ENCODE measurements at places on chromosomes 7 and 10.

DNA sequence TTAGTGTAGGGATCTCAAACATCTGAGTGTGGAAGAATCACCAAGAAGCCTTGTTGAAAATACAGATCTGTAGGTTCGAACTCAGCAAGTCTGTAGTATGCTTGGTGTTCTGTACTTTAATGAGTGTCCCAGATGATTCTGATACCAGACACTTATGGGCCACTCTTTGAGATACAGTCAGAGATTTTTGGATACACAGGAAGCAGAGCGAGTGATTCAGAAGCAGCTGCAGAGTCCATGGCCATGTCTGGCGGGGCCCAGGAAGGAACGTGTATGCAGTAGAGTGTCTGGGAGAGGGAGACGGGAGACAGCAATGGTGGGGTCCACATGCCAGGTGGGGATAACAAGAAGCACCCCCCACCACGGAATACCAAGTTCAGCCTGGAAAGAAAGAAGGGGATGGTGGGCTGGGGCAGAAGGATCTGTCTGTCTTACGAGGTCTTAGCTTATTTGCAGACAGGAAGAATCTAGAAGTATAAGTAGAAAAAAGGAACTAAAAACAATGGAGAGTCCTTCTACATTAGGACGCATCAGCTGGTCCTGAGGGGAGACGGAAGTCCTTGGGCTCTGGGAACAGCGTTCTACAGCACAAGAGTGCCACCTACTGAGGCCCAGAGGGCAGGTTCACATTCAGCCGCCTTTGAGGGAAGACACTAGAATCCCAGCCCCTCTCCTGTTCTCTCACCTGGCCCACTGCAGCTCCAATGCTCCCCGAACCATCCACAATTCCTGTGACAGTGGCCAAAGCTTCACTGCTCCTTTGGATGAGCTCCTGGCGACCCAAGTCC is 55.4 kb downstream of the SLC37A3 start:
- peak; percentile 3 for DNase-seq

DNA sequence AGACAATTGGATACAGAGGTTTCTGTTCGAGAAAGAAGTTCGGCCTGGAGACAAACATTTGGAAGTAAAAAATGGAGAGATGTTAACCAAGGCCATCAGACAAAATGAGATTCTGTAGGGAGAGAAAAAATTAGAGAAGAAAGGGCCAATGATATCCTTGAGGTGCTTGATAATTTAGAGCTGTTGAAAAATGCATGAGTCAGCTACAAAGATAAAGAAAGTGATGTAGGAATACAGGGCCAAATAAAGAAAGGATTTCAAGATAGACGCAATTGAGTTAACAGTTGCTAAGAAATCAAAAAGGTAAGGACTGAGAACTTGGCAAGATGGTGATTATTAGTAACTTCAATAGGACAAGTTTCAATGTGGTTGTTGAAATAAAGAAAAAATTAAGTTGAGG is 384.2 kb upstream of the SEMA3A start:
- DNase-seq = no peak

GRCh38 chr10:112722758-112723157 is 227.3 kb upstream of the TCF7L2 start:
- no peak for DNase-seq

GRCh38 chr10:71638822-71639719 is 80.5 kb downstream of the C10orf105 start:
- no peak for DNase-seq

DNA sequence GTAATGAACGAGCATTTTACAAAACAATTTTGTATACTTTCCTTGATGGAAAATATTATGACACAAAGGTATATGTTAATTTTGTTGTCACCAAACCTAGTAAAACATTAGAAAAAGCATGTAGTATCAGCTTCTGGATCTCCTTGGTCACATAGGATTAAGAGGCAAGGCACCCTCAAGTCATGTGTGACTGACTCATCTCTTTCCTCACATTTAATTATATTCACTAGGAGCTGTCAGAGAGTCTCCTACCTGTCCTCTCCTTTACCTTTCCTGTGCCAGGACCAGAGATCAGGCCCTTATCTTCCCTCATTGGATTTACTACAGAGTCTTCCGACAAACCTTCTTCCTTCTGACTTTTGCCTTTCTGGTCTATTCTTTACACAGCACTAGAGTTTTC is 111.3 kb upstream of the RPA3 start:
- no peak for DNase-seq

- no peak for DNase-seq
Observed at GRCh38 chr10:12823328-12823727, 178.2 kb downstream of the CCDC3 start.

DNA sequence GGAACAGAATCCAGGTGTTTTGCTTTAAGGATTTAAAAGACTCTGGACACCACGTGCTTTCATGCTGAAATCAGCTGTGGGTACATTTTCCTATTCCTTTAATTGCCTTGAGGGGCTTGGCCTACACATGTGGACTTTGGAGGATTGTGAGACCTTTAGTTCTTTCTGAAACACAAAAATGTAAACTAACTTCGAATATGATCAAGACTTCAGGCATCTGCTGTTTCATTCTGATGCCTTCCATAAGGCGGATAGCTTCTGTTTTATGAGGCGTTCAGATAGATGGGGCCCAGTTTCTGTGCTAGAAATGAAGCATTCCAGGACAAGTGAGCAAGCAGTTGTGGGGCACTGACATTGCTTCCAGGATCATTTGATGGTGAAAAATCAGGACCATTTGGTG is 1.5 kb upstream of the NOBOX start:
- DNase-seq = no peak

DNA sequence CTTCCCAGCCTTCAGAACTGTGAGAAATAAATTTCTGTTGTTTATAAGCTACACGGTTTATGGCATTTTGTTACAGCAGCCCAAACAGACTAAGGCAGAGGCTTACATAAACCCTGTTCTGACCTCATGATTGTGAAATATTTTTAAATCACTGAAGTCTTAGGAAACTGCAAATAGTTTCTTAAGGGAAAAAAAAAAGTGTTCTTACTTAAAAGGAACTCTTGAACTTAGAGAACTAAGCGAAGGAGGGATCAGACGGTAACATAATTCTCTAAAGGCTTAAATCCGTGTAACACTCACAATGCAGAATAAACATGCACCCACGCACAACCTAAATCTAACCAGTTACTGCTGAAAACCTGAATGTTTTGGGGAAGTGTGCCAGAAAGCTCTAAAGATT is 749.1 kb upstream of the LRRTM3 start:
- no peak for DNase-seq

- no peak for DNase-seq
Observed at GRCh38 chr10:69972981-69973397, 79.7 kb upstream of the MACROH2A2 start.

GRCh38 chr7:12747687-12748306 is 60.4 kb downstream of the ARL4A start:
- DNase-seq = no peak

GRCh38 chr10:75431180-75432111 is at the start of gene LRMDA:
Gene LRMDA, plus strand, starts transcription at chr10:75431624.
- no peak for DNase-seq

- no peak for DNase-seq
Observed at GRCh38 chr7:127346575-127347256, 45.8 kb downstream of the ZNF800 start.

DNA sequence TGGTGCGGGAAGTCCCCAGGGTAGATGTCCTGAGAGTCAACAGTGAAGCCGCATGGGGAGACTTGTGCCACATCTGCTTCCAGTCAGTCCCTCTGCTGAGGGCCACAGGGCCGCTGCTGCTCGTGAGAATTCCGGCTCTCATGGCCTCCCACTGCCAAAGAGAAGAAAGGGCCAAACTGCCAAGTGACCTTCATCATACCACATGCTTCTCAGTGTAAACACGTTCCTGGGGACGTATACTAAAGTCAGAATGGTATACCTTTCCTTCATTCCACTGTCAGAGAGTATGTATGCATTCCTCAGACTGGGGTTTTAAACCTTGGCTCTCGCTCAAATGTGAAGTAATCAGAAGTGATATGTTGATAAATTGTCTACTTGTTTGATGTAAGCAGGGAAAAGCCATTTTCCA is 52.8 kb upstream of the SEC61G start:
- no peak for DNase-seq

GRCh38 chr7:90777041-90777440 is 180.9 kb downstream of the CDK14 start:
- DNase-seq = no peak

DNA sequence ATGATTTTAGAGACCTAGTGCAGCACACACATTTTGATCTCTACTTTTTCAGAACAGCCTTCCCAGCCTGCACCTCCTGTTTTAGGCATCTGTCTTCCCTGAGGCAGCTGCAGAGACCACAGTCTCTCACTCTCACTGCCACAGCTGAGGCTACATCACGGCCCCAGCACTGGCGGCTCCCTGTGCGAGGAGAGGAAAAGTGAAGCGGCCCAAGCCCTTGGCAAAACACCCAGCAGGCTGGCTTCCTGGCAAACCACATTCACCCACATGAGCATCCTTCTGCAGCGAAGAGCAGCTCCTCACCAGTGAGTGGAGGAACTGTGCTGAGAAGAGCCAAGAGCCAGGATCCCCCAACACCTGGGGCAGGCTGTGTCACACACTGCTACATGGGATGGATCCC is 14.0 kb downstream of the HUS1 start:
- DNase-seq = no peak

DNA sequence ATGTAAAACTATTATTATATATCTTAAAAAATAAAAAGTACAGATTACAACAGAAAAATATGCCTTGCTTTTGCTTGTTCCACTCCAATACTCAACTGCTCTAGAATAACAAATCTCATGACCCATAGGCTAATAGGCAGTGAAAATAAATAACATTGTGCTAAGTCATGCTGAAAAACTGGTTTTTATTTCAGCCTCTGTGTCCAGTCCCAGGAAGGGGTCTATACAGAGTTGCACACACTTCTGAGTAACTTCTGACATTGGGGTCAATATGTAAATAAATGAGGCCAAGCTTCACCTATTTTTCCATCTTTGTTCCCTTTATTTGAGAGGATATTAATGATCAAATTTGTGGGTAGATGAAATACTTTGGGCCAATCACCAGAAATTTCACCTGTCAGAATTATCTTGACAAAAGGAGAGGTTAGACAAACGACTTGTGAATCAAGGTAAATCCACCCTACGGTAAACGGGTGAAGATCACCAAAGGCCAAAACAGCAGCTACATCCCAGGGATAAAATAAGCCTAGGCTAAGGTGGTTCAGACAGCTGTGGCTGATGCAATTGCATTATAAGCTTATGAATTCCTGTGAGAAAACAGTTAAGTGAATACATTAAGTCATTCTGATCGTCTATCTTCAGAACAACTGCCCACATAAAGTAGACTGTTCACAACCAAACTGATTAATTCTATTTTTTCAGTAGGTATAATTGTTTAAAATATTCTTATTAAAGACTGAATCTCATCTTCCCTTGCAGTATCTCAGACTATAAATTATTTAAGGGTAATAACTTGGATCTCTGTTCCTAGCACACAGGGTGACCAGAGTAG is 87.5 kb downstream of the UBE2H start:
- DNase-seq = no peak
